Prostate gland (tissue), 2 donors: ENCODE measurements at places on chromosomes 6 and 20. TPM values are rescaled to one million over a fixed set of nuclear protein-coding genes. Genes with fewer than 3 reads are reported as not detected.
A peak's percentile ranks its signal among the peaks of the same experiment; 100 is the strongest.

The SRSF12 gene
- 5.7 TPM for total RNA-seq

The TTBK1 gene
- 0.62 TPM for total RNA-seq

The CAGE1 gene
- total RNA-seq, result 0.09 TPM

DNA sequence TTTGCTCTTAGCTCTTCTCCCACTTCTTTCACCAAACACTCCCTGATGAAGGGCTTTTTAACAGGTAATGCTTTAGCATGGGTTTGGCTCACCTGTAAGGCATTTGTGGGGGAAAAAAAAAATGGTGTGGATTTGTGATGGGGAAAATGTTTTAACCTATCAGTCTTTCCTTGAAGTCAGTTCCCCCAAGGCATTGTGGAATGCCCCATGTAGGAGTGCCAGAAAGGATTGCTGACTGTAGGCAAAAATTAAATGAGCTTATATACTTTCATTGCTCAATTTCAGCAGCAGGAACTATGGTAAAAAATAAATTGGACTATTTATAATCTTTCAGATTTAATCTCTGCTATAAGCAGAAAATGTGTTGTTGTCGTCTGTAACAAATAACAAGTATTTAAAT is 10.6 kb upstream of the SASH1 start:
- no peak overlapping the region for H3K27ac ChIP-seq
- H3K4me1 ChIP-seq, result no peaks in the 10 kb centered on the region
- H3K4me3 ChIP-seq, result no peak overlapping the region
- no peaks in the 10 kb centered on the region for H3K27me3 ChIP-seq
- DNase-seq, result no peak
- H3K36me3 ChIP-seq, result no peaks in the 10 kb centered on the region

GRCh38 chr20:17856837-17857605 is 111.6 kb downstream of the SNX5 start:
- peak overlapping the region; percentile 71 for H3K27ac ChIP-seq
- no peaks in the 10 kb centered on the region for H3K36me3 ChIP-seq
- H3K27me3 ChIP-seq, result no peaks in the 10 kb centered on the region
- DNase-seq, result no peak

GRCh38 chr6:145209272-145209671 is 526.0 kb downstream of the EPM2A start:
- no peak overlapping the region for H3K27ac ChIP-seq
- H3K4me3 ChIP-seq, result no peak overlapping the region
- no peaks in the 10 kb centered on the region for H3K4me1 ChIP-seq
- H3K36me3 ChIP-seq, result no peaks in the 10 kb centered on the region
- no peaks in the 10 kb centered on the region for H3K27me3 ChIP-seq

DNA sequence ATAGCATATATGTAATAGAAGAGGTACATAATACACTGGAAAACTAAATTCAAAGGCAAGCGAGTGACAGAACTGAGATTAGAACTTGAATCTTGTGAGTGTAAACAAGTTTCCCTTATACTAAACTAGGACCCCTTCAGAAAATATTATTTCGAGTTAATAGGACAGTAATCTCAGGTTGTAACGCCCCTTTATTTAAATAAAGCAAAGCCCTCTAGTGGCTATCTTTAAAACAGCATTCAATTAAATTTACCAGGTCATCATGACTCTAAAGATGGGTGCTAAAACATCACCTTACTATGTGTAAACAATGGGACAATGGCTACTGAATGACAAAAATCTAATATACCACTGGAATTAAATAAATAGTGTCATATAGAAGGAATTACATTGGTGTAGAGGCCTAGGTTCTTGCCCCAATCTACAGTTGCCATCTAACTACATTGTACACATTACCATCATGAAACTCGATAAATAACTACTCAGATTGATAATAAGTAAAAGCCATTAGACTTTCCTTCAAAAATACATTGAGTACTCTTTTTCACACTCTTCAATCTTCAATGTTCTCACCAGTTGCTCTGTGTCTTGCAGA is 255.4 kb upstream of the IRAK1BP1 start:
- no peak overlapping the region for H3K4me3 ChIP-seq
- no peak for DNase-seq
- H3K27me3 ChIP-seq, result no peaks in the 10 kb centered on the region
- H3K4me1 ChIP-seq, result no peaks in the 10 kb centered on the region

DNA sequence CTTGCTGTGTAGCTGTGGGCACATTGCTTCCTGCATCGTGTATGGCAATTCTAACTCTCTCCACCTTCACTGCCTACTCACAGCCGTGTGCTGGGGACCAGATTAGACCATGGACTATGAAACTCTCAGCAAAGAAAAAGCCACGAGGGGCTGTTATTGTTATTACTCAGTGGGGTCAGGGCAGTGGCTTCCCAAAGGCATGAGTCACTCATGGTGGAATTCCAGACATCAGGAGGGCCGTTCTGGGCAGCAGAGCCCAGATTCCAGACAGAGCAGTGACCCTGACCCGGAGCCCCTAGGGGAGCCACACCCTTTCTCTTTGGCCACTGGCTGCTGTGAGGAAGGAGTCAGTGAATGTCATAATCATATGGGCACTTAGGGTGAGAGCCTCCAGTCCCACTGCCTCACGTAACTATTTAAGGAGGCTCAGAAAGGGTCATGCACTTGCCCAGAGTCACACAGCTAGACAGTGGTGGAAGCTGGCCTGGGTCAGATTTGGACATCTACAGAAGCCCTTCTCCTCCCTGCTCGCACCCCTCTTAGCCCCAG is 22.2 kb upstream of the CCN5 start:
- H3K27ac ChIP-seq, result peak overlapping the region; percentile 24
- H3K36me3 ChIP-seq, result no peaks in the 10 kb centered on the region
- no peak for DNase-seq
- H3K4me1 ChIP-seq, result no peaks in the 10 kb centered on the region
- H3K27me3 ChIP-seq, result no peaks in the 10 kb centered on the region
- H3K4me3 ChIP-seq, result no peak overlapping the region

DNA sequence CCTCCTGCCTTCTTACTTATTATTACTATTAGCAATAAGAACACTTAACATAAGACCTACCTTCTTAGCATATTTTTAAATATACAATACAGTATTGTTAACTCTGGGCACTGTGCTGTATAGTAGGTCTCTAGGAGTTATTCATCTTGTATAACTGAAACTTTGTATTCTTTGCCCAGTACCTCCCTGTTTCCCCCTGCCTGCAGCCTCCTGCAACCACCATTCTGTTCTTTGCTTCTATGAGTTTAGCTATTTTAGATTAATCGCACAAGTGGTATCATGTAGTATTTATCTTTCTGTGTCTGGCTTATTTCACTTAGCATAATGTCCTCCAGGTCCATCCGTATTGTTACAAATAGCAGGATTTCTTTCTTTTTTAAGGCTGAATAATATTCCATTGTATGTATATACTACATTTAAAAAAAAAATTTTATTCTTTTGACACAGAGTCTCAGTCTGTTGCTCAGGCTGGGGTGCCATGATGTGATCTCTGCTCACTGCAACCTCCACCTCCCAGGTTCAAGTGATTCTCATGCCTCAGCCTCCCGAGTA is 4.4 kb downstream of the C6orf89 start:
- no peak overlapping the region for H3K27ac ChIP-seq
- no peak overlapping the region for H3K4me3 ChIP-seq

DNA sequence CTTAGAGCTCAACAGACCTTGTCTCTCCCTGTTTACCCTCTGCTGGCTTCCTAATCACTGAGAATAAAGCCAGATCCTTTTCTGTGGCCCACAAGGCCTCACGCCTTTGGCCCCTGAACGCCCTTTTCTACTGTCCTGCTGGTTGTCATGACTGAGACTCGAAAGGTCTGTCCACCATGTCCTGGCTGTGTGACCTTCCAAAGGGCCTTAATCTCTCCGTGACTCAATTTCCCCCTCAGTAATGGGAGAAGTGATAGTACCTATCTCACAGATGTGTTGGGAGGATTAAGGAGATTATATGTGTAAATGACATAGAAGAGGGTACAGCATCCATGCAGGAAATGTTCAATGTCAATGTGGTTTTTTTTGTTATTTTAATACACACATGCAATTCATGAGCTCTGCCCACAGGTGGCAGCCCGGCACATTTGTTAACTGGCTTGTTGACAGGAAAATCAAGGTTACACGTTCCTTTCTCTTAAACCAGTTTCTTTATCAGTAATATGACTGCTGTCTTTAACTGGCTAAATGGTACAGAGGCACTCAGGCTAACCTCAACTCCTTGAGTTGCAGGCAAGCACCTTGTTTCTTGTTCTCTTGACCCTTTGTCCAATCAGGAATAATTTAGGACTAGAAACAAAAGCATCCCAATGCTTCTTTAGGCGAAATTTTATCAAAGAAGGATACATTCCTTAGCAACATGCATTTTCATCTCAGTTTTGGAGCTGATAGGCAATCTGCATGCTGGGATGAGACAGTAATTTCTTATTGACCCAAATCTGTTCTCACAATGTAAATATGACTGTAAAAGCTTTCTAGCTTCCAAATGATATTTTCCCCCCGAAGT is 16.6 kb downstream of the SLC22A1 start:
- DNase-seq, result peak; percentile 61
- H3K36me3 ChIP-seq, result no peaks in the 10 kb centered on the region
- no peak overlapping the region for H3K4me3 ChIP-seq
- no peaks in the 10 kb centered on the region for H3K27me3 ChIP-seq
- peak overlapping the region; percentile 88 for H3K27ac ChIP-seq
- H3K4me1 ChIP-seq, result peaks cover 33% of the 10 kb centered on the region

- no peaks in the 10 kb centered on the region for H3K4me1 ChIP-seq
- H3K27ac ChIP-seq, result peak overlapping the region; percentile 28
- H3K27me3 ChIP-seq, result no peaks in the 10 kb centered on the region
- H3K36me3 ChIP-seq, result no peaks in the 10 kb centered on the region
- H3K4me3 ChIP-seq, result no peak overlapping the region
Measured at GRCh38 chr6:89350281-89350966, 2.1 kb downstream of the UBE2J1 start.

DNA sequence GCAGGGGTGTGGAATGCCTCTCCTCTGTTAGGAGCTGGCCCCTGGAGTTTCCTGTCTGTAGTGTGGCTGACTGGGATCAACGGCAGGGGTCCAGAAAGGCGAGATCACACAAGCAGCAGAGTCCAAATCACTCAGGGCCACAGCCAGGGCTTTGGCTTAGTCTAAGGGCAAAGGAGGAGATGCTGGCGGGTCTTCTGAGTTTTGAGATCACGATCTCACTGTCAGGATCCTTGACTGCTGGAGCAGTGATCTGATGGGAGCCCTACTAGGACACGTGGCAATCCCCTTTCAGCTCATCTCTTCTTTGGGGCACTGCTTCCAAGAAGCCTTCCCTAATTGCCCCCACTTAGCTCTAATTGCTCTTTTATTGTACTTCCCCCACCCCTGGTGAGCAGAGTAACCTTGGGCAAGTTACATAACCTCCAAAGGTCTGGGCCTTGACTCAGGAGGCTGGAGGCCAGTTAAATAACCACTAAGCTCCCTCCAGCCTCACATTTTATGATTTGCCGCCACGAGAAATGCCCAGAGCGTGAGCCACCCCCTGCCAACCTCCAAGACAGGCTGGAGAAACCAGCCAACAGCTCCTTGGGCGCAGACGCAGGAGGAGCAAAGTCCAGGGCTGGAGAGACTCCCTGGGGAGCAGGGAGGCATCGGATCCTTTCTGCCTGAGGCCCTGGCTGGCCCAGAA is 12.0 kb downstream of the KCNK5 start:
- H3K4me1 ChIP-seq, result no peaks in the 10 kb centered on the region
- H3K27ac ChIP-seq, result no peak overlapping the region
- no peak overlapping the region for H3K4me3 ChIP-seq
- H3K27me3 ChIP-seq, result no peaks in the 10 kb centered on the region

GRCh38 chr6:91438570-91438969 is 851.7 kb upstream of the MAP3K7 start:
- H3K4me3 ChIP-seq, result no peak overlapping the region
- no peaks in the 10 kb centered on the region for H3K27me3 ChIP-seq
- H3K27ac ChIP-seq, result no peak overlapping the region

- H3K4me3 ChIP-seq, result no peak overlapping the region
- H3K27me3 ChIP-seq, result no peaks in the 10 kb centered on the region
- no peak overlapping the region for H3K27ac ChIP-seq
- no peaks in the 10 kb centered on the region for H3K36me3 ChIP-seq
- no peak for DNase-seq
Measured at GRCh38 chr6:12024699-12025434, 12.8 kb downstream of the HIVEP1 start.

GRCh38 chr6:89221129-89221528 is 4.0 kb upstream of the GABRR1 start:
- no peaks in the 10 kb centered on the region for H3K4me1 ChIP-seq
- no peak overlapping the region for H3K4me3 ChIP-seq
- H3K36me3 ChIP-seq, result no peaks in the 10 kb centered on the region
- no peaks in the 10 kb centered on the region for H3K27me3 ChIP-seq
- no peak for DNase-seq

DNA sequence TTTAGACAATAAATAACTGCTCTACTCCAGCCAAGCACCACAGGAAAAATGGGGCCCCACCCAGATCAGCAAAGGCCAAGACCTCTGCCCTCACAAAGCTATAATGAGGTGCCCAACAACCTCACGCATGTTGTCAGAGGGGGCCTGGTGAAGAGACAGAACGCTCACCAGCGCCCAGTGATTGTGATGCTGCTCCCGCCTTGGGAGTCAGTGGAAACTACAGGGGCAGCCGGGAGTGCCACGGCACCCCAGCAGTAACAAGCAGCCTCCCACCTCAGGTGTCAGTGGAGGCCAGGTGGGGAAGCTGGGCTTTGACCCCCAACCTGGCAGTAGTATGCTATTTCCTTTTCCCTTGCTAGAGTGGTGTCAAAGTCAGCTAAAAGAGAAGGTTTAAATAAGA is 47.4 kb downstream of the TCP11 start:
- no peaks in the 10 kb centered on the region for H3K4me1 ChIP-seq
- DNase-seq, result no peak
- no peak overlapping the region for H3K27ac ChIP-seq

GRCh38 chr6:85058806-85059205 is 294.4 kb upstream of the TBX18 start:
- H3K4me1 ChIP-seq, result no peaks in the 10 kb centered on the region
- no peak overlapping the region for H3K4me3 ChIP-seq
- H3K27me3 ChIP-seq, result no peaks in the 10 kb centered on the region
- no peak overlapping the region for H3K27ac ChIP-seq

DNA sequence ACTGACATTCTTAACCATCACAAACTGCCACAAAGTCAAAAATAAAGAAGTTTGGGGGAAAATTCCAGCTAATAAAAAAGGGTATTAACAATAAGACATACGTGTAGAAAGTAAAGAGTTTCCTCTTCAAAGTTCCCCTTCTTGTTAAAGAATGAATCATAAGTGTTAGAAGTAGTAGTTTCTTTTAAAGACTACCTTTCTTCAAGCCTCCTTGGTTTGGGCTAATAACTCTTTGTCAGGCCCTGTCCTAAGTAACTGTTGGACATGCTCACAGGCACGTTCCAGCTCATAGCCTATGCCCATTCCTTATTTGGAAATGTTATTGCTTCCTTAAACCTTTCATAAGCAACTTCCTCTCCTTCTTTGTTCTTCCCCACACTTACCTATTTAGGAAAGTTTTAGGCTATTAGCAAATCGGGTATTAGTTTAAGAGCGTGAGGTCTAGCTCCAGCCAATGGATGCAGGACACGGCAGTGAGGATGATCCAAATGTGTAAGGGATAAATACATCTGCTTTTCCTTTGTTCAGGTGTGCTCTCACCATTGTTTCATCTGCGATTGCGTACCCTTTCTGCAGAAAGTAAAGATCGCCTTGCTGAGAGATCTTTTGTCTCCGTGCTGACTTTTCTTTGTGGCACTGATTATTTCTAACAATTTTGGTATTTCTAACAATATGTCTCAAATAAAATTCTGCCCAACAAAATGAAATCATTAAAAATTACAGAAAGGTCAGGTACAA is 64.9 kb downstream of the CHD6 start:
- H3K27me3 ChIP-seq, result no peaks in the 10 kb centered on the region
- no peak overlapping the region for H3K4me3 ChIP-seq
- peak overlapping the region; percentile 3 for H3K27ac ChIP-seq
- H3K36me3 ChIP-seq, result no peaks in the 10 kb centered on the region

GRCh38 chr6:159513914-159514313 is 179.1 kb downstream of the SOD2 start:
- no peak overlapping the region for H3K4me3 ChIP-seq
- H3K4me1 ChIP-seq, result no peaks in the 10 kb centered on the region
- DNase-seq, result no peak
